ENCODE measurements at places on chromosomes 7 and 10. TPM values are rescaled to one million over a fixed set of nuclear protein-coding genes. Genes with fewer than 3 reads are reported as not detected.

Gene ADRA2A
- 1.1 TPM for polyA plus RNA-seq

Gene KEL
- 1.0 TPM for polyA plus RNA-seq

Gene LRRC61
- 90.8 TPM for polyA plus RNA-seq

Gene PAX4
- not detected for polyA plus RNA-seq

Gene C7orf33
- polyA plus RNA-seq = not detected

Gene AASS
- polyA plus RNA-seq = 1.4 TPM

Gene PRSS1
- not detected for polyA plus RNA-seq

Gene UNCX
- not detected for polyA plus RNA-seq

Gene KNDC1
- 12.0 TPM for polyA plus RNA-seq

Gene DNAAF5
- 17.7 TPM for polyA plus RNA-seq

- DNase-seq = no peak
These were observed 93.8 kb upstream of the SMNDC1 start for GRCh38 chr10:110398419-110399105.

- DNase-seq = no peak
These were observed 251.9 kb downstream of the REEP3 start for GRCh38 chr10:63773106-63773505.

GRCh38 chr7:20542594-20542993 is 72.9 kb upstream of the ABCB5 start:
- no peak for DNase-seq

DNA sequence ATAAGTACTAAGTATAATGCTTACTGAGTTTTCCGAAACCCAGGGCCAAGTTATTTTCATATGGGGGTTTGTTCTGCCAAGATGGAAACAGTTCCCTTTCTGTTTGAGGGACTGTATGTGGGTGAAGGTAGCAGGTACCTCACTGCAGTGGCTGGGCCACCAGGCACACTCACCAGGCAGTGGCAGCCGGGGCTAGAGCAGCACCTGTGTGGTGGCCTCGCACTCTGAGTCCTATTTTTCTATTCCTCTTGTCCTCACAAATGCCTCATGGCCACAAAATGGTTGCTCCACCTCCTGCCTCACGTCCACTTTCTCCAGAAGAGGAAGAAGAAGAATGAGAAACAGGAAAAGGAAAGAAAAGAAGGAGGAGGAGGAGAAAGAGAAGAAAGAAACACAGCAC is 167.3 kb upstream of the SHH start:
- no peak for DNase-seq

DNA sequence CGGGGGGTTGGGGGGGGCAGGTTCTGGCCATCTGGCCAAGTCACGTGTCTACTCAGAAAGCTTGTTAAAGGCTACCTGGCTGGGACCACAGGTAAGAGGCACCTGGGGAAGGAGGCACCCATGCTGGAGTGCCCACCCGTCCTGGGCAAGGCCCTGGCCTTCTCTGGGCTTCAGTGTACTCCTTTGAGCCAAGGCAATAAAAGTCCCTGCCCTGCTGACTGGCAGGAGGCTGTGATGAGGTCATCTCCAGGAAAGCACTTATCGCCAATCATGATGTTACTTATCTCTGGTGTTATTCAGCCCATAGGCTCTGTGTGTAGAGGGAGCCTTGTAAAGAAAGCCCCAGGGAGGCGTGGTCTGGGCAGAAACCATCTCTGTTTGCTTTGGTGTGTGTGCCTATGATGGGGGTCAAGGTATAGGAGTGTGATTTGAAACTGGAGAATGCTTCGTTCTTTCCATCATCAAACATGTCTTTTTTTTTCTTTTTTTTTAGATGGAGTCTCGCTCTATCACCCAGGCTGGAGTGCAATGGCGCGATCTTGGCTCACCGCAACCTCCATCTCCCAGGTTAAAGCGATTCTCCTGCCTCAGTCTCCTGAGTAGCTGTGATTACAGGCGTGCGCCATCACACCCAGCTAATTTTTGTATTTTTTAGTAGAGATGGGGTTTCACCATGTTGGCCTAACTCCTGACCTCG is 2.5 kb upstream of the CLDN4 start:
- DNase-seq = no peak

DNA sequence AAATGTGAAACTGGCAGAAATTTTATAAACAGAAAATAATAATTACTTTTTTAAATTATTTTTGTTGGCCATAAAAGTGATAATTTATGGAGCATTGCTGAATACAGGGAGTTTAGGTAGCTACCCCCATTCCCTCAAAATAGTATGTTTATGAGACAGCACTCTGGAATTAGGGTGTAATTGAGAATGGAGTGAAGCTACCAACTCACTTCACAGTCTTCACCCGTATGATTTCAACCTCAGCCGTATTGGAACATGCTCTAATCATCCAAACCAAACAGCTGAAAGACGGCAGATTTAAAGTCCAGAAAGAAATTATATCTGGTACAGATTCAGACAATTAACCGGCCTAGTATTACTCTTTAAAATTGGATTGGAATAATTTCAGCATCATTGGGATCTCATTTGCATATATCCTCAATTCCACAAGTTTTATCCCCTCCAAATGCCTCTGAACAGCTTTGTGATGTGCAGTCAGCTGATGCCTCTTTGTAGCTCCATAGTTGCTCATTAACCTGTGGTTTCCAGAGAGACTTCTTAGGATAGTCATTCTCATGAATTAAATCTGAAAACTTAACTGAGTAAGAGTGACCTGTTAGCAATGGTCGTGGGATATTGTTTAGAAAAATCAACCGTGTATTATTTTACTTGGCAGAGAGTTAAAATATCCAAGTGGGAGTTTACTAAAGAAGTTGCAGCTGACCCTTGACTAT is 59.1 kb upstream of the GJD4 start:
- no peak for DNase-seq

DNA sequence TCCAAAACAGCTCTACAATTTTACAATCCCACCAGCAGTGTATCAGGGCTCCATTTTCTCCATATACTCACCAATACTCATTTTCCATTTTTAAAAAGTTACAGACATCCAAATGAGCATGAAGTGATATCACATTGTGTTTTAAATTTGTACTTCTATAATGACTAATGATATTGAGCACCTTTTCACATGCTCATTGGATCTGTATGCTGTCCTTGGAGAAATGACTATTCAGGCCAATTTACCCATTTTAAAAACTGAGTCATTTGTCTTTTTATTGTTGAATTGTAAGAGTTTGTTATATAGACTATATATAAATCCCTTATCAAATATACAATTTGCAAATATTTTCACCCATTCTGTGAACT is 162.0 kb downstream of the MAGI2 start:
- DNase-seq = no peak

- DNase-seq = no peak
These were observed 204.7 kb downstream of the TAX1BP1 start for GRCh38 chr7:27944643-27945042.

DNA sequence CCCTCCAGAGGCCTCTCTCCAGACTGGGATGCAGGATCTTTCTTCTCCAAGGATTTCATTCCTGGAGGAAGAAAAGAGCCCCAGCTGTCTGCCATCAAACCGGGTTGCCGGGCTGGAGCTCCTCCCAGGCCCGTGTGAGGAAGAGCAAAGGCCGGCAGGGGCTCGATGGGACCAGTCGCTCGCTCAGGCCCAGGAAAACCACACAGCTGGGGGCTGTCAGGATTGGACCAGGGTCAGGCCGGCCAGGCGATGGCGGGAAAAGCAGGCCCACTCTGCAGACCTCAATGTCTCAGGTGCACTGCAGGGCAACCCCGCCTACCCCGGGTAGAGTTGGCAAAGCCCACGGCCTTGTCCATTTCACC is 98.1 kb upstream of the DNAAF5 start:
- DNase-seq = no peak

- DNase-seq = no peak
These were observed 72.6 kb downstream of the SHH start for GRCh38 chr7:155739538-155740143.

- DNase-seq = peak; percentile 32
These were observed 471 bp downstream of the MGMT start for GRCh38 chr10:129467359-129468064.

DNA sequence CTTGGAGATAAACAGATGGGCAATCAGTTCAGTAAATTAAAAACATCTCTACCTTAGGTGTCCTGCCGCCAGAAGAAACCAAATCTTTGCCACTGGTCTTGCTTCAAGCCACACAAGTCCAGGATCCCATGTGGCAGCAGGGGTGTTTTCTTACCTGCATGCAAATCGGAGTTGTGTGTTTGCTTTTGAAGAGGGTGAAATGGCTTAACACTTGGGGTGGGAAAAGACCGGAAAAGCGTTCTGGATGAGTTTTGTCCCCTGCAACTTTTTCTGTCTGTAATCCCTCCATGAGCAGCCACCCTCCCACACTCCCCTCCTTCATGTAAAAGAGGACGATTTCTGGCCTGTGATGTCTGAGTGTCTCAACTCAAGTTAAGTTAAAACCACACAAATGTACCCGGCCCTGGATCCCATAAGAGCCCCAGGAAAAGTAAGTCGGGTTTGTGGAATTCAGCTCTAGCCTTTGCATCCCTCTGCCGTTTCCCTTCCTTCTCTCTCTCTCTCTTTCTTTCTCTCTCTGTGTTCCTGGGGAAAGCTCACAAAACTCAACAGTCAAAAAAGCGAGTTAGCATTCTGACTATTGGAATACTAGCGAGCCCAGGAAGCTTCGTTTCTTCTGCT is 178.5 kb downstream of the TCF7L2 start:
- DNase-seq = no peak

DNA sequence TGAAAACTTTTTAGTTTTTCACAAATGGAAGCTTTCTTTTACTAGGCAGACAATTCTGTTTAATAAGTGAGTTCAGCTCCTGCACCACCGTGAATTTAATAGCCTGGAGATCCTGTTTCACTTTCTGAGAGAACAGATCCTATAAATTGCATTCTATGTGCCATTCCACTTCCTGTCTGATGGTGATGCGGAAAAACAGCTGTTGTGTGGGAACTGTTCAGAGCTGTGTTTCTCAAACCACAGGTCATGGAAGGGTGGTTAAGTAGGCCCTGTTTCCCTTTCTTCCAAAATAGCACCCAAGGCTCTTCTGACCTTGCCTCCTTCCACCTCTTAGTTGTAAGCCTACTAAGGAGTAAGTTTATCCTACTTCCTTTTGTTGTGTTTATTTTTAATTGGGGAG is 97.2 kb upstream of the DKK1 start:
- DNase-seq = no peak

GRCh38 chr10:74056050-74056818 is 58.3 kb downstream of the VCL start:
- DNase-seq = no peak

DNA sequence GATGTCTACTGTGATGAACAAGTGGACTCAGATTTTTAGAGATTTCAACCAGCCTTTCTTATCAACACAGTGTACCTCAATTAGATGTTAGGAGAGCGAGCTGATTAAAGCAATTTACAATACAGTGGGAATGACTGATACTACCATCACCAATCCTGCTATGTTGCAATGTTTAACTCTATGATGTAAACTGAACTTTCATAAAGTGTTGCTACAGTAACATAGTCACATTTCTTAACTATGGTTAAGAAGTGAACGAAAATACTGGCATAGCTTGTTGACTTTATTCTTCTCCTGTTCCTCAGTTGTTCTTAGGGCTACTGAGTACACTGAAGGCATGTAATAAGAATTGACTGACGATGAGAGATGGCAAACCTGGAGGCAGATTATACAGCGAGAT is 139.8 kb downstream of the MYOF start:
- no peak for DNase-seq

- DNase-seq = peak; percentile 93
These were observed 140.2 kb downstream of the AUTS2 start for GRCh38 chr7:69738396-69738951.

- no peak for DNase-seq
These were observed 64.9 kb upstream of the ADCY1 start for GRCh38 chr7:45509222-45509621.

DNA sequence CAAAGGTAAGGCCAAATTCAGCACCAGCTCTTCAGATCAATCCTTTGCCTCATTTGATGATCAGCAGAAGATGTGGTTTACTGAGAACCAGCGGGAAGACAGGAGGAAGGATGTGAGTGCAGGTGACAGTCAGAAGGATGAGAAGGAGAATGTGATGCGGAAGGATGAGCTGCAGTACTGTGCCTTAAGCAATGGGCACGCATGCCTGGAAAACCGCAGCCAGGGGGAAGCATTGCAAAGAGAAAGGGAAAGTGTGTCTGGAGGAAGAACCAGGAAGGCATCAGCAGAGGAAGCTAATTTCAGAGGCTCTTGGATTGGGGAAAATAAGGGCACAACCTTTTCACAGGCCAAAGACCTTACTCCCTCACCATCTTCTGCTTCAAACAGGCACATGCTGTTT is 25.7 kb downstream of the C10orf71 start:
- no peak for DNase-seq

- DNase-seq = no peak
These were observed 74.0 kb upstream of the ITGB1 start for GRCh38 chr10:33031815-33032653.

DNA sequence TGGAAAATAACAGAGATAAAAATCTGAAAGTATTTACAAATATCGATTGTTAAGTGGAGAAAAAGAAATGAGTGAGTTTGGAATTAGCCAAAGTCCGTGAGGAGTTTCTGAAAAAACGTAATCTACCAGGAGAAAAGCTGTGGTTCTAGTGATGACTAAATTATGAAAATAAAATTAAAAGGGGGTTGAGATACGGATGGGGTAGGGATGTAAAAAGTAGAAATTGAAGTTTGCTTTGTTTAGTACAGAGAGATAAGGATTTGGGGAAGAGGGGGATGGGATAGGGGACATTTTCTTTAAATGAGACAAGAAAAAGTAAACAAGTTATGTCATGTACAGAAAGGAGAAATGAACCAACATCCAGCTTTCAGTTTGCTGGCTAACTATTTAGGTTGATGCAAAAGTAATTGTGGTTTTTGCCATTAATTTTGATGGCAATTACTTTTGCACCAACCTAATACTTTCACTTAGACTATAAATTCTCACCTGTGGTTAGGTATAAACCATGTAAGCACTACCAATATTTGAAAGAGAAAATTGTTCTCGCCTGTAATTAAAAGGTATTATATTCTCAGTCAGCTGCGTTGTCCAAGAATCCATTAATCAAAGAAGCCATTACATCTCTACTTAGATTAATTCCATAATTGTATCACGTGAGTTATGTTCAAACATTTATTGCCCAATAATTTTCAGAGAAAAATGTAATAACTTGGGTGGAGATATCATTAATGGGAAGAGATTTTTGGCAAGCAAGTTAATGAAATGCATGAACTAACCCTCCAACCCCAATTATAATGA is 143.0 kb upstream of the NRP1 start:
- no peak for DNase-seq

All from brain (organoid and tissue), 16 donors.